ENCODE measurements at places on chromosomes 3 and 15.

DNA sequence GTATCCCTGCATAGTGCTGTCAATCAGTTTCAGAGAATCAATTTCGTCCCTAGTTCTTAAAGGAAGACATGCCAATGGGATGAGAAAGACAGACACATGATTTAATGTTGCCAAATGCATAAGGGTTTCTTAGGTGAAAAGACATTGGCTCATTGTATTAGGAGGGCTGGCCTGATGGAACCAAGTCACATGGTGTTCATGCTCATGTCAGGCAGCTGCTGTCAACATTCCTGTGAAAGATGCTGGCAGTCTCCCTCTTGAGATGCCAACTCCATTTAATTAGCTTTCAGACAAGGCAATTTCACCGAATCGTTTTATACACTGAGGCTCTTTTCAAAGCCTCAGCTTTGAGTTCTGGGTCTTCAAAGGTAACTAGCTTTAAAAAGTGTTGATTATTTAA is 16.1 kb upstream of the IL1RAP start:
- no peak for DNase-seq

DNA sequence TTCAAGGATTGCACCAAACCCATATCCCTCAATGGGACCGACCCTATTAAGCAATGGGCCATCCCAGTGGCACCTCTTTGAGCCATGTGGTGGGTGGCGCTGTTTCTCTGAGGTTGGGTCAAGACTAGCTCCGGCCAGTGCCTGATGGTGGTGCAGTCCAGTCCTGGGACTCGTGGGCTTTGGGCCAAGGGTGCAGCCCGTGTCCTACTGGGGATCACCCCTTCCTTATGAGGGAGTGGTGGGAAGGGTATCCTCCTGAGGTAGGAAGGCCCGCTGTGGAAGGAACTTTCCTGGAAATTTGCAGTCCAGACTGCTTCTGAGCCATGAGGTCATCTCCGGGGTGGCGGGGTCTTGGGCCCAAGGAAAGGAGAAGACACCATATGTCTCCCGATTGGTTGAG is 231.6 kb downstream of the SNRPN start:
- no peak for DNase-seq

GRCh38 chr3:146305808-146306423 is 55.0 kb upstream of the PLSCR4 start:
- DNase-seq, result no peak

DNA sequence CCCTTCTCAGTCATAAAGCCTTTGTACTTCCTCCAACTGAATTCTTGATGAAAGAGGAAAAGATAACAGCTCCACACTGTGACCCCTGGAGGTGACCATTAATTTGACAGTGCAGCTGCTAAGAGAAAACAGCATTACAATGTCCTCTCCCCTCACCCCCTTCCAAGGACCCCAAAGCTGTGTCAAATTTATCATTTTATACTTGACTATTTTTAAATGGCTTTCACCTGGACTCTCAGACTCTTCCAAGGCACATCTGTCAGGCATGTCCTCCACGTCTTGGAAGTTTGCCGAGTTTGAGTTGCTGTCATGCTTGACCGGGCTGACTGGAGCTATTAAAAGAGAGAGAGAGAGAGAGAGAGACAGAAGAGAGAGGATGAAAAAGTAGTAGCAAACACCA is 236.5 kb downstream of the WDR72 start:
- DNase-seq, result no peak

GRCh38 chr3:186151077-186151971 is 42.4 kb upstream of the ETV5 start:
- DNase-seq, result no peak

DNA sequence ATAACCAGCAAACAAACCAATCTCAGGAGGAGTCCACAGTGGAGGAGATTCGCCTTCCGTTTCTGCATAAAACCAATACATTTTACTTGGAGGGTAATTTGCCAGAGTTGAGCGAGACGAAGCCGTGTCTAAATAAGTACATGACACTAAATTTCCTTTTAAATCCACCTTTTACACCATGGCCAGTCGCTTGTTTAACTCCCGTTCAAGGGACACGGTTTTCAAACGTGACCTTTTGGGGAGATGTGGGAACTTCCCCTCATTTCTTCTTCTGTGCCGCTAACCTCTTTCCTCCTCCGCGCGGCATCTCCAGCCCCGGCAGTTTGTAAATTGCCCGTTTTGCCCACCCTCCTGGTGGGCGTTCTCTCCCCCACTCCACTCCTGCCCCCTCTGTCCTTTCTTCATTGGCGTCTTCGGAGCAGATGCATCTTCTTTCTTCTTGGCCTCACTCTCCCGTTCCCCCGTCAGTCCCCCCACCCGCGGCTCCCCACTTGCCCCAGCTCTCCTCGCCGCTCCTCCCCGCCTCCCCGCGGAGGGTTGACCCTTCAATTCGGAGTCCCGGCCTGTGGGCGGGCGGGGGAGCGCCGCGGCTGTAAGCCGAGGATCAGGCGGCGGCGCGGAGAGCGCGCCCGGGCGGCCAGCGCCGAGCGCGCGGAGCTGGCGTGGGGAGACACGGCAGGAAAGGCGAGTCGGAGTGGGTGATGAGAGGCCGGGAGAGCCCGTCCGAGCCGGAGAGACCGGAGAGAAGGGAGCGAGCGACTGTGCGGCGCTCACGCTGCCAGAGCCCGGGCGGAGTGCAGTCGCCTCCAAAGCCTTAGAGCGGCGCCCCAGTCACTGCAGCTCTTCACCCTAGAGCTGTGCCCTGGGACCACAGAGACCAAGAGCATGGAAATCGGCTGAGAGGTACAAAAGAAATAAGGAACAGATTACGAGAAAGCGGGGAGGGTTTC is at the start of gene NLGN1:
Gene NLGN1 (plus strand): TSS at position 584 of the 950 bp plus-strand sequence.
- no peak for DNase-seq
